ENCODE measurements at places on chromosomes 5 and 9.

DNA sequence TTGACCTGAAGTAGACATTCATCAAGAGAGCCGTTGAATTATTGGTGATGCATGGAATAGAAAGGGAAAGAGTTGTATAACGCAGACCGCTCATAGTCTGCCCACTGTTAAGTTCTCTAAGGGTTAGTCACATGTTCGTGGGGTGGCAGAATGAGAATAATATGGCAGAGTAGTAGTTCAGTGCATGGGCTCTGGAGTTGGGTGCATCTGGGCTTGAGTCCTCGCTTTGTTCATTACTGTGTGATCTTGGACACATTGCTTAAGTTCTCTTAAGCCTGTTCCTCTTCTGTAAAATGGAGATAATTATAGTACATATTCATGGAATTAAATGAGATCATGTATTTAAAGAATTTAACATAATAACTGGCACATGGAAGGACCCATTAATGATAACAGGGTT lies 23.6 kb downstream of the TNPO1 start:
- no peak for DNase-seq

DNA sequence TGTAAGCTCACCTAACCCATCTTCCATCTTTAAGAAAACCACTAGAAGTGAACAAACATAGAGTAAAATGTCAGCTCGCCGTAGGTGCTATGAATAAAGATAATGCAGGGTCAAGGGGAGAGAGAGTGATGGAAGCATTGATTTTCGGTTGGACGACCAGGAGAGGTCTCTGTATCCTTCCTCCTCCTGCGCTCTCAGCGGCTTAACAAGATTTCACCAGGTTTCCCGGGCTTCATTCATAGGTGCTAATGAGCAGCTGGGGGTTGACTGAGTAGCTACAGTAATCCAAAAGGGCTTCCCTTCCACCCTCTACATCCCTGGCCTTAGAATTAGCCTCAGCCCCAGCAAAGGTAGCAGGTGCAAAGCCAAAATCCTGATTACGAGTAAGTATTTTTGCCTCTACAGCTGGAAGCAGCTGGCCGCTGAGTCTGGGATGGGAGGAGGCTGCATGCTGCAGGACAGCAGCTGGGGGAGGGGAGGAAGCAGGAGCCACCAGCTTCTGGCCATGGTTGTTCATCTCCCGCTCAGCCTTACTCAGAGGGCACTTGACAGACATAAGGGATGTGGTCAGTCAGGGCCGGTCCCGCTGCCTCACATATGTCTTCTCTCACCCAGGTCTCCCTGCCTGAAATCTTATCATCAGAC lies 112.0 kb upstream of the IL12B start:
- no peak for DNase-seq

DNA sequence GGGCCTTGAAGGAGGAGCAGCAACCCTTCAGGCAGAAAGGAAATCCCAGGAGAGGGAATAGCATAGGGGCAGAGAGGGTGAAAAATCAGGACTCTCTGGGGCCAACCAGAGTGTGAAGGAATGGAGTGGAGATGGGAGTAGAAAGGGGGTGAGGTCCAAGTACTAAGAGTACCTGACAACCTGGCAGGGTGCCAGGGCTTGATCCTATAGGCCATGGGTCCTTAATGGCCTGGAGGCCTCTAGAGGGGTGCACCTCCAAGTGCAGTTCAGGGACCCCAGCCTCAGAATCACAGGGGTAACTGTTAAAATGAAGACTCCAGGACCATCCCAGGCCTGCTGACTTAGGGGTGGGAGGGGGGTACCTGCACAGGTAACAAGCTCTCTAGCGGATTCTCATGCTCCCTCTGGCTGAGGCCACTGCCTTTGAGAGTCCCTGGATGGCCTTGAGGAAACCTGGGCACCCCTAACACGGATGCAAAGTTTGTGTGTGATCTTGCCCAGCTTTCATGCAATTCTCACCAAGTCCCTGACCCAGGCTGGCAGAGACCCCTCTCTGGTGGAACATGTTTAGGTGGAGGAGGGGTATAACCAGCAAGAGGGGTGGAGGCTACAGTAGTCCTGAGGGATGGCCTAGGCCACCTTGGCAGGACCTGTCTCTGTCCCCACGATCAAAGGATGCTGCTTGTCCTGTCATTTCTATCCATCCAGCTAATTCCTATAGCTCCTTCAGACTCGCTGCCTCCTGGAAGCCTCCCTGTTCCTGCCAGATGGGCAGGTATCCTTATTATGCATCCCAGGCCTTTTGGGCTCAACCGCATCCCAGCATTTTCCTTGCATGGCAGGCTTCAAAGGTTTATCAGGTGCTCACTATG lies 17.6 kb upstream of the CSF1R start:
- DNase-seq, result no peak

- DNase-seq, result peak; percentile 30
Observed at GRCh38 chr9:91197232-91198181, 164.2 kb downstream of the AUH start.

- DNase-seq, result no peak
Observed at GRCh38 chr5:132411304-132412013, 41.9 kb downstream of the SLC22A5 start.

Measured in BE2C (cell line).